KBM-7 (cell line): ENCODE measurements at places on chromosomes 16 and 17.

DNA sequence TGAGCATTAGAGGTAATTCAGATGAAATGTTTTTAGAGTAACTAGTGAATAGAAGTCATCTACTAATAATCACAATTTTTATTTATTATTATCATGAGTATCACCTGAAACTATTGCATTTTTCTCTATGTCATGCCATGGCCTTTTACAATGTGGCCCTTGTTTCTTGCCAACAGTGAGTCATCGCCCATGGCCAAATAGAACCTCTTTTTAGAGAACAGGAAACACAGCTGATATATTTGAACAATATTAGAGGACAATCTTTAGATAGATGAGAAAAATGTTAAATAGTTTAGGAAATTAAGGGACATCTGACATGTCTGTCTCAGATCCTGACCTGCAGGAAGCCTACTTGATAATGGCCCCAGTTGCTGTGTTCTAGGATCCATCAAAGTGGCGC is 1584.4 kb upstream of the GOT2 start:
- no peak for DNase-seq

DNA sequence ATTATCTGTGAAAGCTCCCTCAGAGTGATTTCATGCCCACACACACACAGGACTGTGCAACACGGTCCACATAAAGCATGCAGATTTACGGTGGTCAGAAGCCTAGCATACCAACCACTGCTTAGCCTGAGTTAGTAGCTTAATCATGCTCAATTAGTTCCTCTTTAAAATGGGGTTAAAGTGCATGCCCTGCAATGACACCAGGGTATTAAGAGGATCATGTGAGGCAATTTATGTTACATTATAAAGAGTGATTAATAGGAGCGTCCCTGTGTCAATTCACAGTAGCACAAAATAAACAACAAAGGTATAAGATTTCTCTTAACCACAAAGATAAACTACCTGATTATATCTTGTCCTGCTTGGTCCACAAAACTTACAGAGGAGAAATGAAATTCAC is 39.8 kb downstream of the C17orf67 start:
- no peak for DNase-seq

DNA sequence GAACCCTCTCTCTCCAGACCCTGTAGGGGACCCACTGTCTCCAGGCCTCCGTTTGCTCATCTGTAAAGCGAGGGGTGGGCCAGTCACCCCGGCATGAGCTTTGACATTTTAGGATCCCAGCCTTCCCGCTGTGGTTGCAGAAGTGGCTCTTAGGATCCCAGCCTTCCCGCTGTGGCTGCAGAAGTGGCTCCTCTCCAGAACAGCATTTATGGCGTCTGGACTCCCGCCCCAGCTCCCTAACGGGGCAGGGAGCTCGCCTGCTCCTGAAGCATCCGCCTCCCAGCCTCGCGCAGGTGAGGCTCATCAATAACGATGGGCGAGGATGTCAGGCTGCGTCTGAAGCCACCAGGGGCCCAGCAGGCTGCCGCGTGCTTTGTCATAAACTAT is 222.3 kb upstream of the TNRC6C start:
- no peak for DNase-seq

DNA sequence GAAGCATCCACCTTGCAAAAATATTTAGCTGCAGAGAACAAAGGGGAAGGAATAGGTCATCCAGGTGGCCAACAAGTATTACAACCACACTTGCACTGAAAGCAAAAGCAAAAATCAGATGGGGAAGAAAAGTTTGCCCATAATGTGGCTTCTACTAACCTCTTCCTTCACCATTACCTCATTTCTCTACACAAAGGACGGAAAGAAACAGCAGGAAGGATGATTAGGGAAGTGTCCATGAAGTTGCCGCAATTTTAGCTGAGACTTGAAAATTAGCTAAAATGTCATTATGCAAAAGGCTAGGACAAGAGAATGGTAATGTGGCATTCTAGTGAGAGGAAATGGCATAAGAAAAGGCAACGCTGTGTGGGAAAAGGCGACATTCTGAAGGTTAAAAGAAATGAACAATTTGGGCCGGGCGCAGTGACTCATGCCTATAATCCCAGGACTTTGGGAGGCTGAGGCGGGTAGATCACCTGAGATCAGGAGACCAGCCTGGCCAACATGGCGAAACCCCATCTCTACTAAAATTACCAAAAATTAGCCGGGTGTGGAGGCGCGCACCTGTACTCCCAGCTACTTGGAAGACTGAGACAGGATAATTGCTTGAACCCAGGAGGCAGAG is 13.7 kb downstream of the KANSL1 start:
- peak; percentile 81 for DNase-seq

- DNase-seq = no peak
Measured at GRCh38 chr17:47278561-47278960, 24.9 kb downstream of the ITGB3 start.

GRCh38 chr17:27579304-27579703 is 51.7 kb upstream of the LGALS9 start:
- DNase-seq = no peak

GRCh38 chr16:13029786-13030185 is 128.4 kb downstream of the SHISA9 start:
- DNase-seq = no peak

DNA sequence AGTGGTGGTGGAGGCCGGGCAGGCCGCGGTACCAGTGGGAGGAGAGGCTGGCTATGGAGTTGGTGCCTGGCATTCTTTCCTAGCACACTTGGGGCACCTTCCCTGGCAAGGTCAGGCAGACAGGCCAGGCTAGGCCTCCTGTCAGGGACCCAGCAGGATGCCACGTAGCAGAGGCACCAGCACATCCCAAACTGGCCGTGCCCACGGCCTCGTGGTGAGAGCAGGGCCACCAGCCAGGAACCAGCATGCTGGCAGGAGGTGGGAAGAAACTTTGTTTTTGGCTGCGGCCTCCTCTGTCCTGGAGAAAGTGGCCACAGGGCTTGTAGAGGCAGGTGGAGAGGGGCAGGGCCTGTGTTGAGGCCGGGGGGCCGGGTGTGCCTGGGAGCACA is 57.6 kb upstream of the CBFA2T3 start:
- no peak for DNase-seq
